Left lobe of liver (tissue), 2 donors: ENCODE measurements at places on chromosomes 6 and 20.

DNA sequence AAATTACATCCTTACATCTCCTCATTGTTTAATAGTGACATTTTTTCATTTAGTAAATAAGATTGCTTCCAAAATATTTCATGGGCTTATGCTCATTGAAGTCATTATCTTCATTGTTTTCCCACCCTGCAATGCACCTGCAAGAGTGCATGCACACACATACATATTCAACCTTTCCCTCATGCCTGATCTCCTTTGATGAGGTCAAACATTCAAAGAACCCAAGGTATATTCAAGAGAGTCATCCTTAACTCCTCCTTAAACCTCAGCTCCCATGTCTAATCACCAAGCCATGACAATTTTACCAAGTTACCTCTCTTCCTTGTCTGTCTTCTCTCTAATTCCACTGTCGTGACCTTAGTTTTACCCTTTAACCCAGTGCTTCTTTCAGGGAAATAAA lies 56.5 kb downstream of the HIVEP2 start:
- DNase-seq, result no peak

GRCh38 chr6:29553268-29554057 lies 6.1 kb downstream of the UBD start:
- DNase-seq, result no peak

- DNase-seq, result no peak
Measured at GRCh38 chr6:105301756-105302616, 100.9 kb downstream of the PREP start.

GRCh38 chr6:31750411-31751022 lies 10.7 kb downstream of the MSH5 start:
- no peak for DNase-seq

DNA sequence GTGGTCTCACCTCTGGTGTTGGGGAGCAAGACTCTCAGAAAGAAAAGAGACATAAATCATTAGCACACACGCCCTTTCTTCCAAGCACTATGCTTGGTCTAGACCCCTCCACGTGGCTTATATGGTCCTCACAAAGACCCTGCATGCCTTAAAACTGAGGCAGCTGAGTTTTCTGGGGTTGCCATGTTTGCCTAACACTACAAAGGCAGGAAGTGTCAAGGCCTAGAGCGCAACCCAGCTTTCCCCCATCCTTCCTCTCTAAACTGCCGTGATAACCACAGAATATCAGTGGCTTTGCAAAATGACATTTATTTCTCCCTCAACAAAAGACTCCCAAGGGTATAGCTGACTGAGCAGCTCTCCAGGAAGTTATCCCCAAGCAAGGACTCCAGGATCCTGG lies 146.5 kb upstream of the TOP1 start:
- DNase-seq, result no peak

- DNase-seq, result no peak
Measured at GRCh38 chr20:31816221-31816620, 2.9 kb upstream of the MYLK2 start.
